RKO (cell line): ENCODE measurements at places on chromosomes 3 and 15.

GRCh38 chr3:188003188-188004171 is 150.5 kb upstream of the LPP start:
- no peak for DNase-seq

DNA sequence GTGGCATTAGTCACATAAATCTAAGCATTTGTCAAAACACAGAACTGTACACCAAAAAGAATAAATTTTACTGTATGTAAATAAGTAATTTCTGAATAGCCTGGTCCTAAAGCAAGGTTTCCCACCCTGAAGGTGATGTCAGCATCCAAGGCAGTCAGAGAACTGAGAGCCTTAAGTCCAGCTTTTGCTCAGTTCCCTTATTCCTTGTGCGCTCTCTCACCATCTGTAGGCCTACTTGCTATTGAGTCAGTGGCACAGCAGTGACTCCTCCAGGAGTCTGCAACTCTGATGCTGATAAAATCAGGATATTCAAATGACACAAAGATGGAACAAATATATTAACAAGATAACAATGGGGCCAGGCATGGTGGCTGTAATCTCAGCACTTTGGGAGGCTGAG is 22.3 kb downstream of the VPS39 start:
- DNase-seq, result no peak

DNA sequence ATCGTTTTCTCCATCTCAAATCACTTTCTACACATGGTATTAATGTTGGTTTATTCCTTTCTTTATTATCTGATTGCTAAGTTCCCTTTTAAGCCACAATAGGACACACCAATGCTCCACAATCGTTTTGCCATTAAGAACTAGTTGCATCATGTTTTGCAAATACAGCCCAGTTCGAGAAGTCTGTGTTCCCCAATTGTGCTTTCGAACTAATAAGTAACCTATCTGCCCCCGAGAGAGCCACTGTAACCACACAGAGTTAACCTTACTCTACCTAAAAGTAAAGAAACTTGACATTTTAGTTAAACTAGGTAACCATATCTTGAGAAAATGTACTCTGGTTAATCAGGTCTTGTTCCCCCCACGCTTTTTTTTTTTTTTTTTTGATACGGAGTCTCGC is 39.1 kb downstream of the MAGI1 start:
- DNase-seq, result no peak

- no peak for DNase-seq
Measured at GRCh38 chr3:161914703-161915417, 418.3 kb downstream of the OTOL1 start.

DNA sequence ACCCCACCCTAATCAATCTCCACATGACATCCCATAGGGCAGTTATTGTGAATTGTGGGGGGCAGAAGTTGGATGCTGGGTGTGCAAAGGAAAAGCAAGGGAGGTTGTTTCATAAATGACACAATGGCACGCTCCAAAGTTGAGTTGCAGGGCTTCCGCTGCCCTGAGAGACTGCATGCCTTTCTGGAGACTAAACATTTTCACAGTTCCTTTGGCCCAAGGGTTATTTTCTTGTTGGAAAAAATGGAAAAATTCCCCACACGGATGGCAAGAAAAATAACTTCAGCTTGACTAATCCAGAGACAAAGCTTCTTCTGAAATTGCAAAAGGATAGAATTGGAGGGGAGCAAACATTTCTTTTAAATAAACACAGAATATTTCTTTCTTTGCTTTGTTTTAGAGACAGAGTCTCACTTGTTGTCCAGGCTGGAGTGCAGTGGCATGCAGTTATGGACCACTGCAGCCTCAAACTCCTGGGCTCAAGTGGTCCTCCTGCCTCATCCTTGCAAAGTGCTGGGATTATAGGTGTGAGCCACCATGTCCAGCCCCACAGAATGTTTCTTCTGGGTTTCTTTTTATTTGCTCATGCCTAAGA is 19.1 kb upstream of the TPM1 start:
- DNase-seq, result no peak

DNA sequence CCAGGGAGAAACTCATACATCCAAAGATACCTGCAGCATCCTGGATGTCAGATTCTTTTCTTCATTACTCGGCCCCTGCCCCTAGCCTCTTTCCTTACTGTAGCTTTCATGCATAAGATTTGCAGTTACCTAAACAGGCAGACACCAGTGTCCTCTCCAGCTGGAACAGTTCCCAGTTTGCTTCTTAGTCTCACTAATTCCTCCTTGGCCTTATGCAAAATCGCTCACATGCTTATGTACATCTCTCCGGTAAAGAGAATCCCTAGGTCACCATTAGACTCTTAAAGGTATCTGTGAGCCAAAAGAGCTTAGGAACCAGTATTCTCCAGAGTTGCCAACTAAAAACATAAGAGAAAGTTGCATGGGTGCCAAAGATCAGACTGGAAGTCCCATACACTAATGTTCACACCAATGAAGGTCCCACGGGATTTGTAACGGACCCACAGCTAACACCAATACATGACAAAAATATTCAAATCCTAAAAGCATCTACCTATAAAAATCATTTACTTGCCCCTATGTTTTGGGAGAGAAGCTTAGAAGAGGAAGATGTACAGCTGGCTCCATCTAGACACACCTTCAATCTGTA is 66.6 kb downstream of the CBLB start:
- no peak for DNase-seq

- DNase-seq, result no peak
Measured at GRCh38 chr15:46872286-46872980, 844.9 kb upstream of the SEMA6D start.

DNA sequence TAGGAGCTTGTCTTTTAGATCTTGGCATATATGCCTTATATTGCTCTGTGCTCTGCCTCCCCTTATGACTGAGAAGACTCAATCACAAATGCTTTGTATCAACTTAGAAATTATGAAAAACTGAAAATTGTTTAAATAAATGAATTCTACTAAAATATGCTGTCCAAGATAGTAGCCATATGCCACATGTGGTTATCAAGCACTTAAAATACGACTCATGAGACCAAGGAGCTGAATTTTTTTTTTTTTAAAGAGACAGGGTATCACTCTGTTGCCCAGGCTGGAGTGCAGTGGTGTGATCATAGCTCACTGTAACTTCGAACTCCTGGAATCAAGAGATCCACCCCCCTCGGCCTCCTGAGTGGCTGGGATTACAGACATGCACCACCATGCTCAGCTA is 118.3 kb downstream of the RFTN1 start:
- DNase-seq, result no peak

- peak; percentile 71 for DNase-seq
Measured at GRCh38 chr3:197224034-197224444, 74.4 kb downstream of the DLG1 start.

DNA sequence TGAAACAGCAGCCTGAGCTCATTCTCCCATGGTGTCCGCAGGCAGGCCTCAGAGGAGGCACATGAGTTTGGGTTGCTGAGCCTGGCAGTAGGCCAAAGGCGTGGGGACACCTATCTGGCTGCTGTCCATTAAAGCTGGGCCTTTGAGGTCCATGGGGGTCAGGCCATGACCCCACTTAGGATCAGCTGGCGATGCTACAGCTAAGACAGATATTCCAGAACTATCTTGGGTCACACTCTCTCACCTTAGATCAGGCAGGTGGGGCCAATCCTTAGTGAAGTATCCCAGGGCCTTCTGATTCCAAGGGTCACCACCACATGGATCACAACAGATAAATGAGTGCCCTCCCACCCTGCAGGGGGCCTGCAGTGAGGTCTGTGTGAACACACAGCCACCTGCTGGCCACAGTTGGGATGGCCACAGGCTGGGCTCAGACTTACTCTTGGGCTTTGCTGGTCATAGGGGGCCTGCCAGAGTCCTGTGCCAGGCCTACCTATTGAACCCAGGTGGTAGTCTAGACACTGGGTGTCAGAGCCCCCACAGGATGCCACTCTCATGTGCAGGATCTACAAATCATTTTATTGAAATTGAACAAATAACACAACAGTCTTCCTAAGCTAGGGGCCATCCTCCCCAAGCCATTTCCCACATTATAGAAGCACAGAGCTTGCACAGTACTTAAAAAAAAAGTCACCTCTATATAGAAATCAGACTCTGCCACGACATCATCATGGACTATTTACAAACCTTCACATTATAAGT is 2.0 kb upstream of the HYAL2 start:
- DNase-seq, result peak; percentile 73

DNA sequence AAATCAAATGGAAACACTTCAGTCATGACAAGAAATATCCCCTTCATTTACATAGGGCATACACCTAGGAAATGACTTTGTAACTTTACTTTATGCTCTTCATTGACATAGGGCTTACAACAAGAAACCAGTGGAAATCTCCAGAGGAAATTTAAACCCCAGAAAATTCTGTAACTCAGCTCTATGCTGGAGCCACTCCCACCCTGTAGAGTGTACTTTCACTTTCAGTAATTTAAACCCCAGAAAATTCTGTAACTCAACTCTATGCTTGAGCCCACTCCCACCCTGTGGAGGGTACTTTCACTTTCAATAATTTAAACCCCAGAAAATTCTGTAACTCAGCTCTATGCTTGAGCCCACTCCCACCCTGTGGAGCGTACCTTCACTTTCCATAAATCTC is 987.1 kb upstream of the CADM2 start:
- no peak for DNase-seq

DNA sequence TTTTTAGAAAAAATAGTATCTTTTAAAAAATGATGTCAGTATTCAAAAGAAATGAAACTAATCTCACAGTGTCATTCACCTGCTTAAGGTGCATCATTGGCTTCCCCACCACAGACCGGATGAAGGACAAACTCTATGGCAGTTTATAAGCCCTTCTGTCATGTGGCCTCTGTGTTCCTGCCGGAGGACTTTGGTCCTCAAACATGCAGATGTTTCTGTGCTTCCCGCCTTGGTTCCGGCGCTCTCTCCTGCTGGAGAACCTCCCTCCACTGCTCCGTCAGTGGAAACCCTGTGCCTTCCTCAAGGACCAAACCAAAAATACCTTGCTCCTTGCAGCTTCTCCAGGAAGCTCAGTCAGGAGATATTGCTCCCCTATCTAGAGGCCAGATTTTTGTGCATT is 326.3 kb downstream of the UACA start:
- DNase-seq, result no peak

DNA sequence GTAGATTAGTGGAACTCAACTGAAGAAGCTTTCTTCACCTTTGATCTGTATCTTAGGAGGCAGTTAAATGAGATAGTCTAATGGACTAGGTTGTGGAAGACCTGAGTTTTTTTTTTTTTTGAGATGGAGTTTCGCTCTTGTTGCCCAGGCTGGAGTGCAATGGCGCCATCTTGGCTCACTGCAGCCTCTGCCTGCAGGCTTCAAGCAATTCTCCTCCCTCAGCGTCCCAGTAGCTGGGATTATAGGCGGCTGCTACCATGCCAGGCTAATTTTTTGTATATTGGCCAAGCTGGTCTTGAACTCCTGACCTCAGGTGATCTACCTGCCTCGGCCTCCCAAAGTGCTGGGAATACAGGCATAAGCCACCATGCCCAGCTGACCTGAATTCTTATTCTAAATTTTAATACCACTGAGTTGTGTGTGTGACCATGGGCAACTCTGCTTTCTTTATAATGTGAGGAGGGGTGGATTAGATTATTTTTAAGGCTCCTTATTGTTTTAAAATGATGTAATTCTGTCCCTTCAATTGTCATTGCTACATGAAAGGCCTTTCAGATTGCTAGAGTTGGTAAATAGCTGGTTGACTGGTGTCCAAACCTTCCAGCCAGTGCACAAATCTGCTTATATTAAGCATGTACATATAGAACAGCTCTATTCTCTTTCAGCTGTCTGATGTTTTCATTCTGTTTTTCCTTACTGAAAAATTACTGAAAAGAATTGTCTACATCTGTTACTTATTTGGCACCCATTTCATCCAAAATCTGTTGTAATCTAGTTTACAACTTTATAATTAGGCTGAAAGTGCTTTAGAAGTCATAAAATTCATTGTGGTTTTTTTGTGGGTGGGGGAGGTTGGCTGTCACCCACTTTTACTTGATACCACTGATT is 2.3 kb downstream of the LNP1 start:
- DNase-seq, result peak; percentile 58

GRCh38 chr3:30502051-30502741 is 104.2 kb upstream of the TGFBR2 start:
- no peak for DNase-seq

- no peak for DNase-seq
Measured at GRCh38 chr3:172094621-172095557, 55.5 kb downstream of the FNDC3B start.

- DNase-seq, result no peak
Measured at GRCh38 chr3:24451461-24452099, 43.1 kb downstream of the THRB start.

GRCh38 chr3:158097593-158098308 is 8.5 kb downstream of the SHOX2 start:
- DNase-seq, result peak; percentile 94

- DNase-seq, result peak; percentile 77
Measured at GRCh38 chr3:73255609-73256029, 194.2 kb downstream of the EBLN2 start.

- no peak for DNase-seq
Measured at GRCh38 chr15:95277266-95277665, 1045.9 kb downstream of the MCTP2 start.

GRCh38 chr3:29324180-29324651 is 43.3 kb downstream of the RBMS3 start:
- DNase-seq, result no peak

DNA sequence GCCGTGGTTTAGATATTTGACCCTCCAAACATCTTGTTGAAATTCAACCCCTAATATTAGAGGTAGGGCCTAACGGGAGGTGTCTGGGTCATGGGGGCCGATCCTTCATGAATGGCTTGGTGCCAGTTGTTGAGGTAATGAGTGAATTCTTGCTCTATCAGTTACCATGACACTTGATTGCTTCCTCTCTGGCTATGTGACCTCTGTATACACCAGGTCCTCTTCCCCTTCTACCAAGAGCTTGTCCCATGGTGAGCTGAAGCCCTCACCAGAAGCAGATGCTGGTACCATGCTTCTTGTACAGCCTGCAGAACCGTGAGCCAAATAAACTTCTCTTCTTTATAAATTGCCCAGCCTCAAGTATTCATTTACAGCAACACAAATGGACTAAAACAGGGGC is 41.8 kb upstream of the TIPARP start:
- DNase-seq, result no peak

DNA sequence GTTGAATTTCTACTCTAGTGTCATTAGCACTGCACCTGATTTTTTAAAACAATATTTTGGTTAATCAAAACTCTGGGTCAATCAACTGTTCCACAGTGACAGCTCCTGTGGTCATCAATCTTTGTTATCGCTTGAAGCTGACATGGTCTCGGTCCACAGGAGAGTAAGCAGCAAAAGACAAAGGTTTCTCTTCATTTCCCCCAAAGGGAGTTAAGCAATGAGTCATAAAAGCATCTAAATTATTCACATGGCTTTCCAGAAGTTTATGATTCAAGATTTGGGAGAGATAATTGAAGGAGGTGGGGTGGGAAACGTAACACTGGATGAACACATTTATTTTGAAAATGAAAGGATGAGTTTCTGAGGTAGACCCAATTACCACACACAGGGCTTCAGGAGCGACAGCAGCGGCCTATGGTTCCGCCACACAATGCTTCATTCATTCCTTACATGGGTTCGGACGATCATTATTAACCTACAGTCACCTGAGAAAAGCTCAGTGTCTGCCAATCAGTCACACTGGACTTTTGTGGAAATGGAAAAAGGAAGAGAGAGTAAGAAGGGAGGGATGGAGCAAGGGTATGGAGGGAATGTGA is 505.1 kb downstream of the FHIT start:
- DNase-seq, result no peak
